CD4-positive, alpha-beta T cell treated with Interleukin-1 beta for 1 hour (primary cell): ENCODE measurements at places on chromosomes 3 and 15.
A peak's percentile ranks its signal among the peaks of the same experiment; 100 is the strongest.

DNA sequence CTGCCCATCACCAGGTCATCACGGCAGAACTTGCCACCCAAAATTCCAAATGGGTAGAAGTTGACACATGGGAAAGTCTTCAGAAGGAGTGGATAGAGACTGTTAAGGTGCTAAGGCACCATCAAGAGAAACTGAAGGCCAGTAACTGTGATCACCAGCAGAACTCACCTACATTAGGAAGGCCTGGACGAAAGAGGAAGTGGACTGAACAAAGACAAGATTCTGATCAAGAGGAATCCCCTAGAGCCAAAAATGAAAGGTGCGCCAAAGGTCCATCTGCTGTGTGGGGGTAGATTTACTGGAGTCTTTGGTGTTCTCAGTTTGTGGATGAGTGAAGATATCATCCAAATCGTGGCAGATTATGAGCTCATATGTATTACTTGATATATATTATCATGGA lies 46.3 kb upstream of the P3H2 start:
- DNase-seq: no peak

GRCh38 chr3:152499791-152500385 lies 231.2 kb downstream of the MBNL1 start:
- no peak for DNase-seq

DNA sequence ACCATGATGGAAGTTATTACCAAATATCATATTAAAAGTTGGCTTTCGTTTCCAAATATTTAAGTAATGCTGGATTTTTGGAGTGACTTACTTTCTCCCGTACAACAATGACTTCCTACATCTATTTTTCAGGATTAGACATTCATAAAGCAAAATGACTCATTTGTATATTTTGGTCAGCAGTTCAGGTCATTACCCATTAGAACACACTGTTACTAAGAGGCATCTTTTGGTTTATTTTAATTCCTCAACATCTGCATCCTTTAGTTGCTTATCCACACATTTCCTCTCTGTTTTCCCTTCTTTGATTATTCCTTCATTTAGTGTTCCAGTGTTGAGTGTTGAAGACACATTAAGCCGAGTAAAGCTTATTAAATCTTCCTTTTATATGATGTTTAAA lies 348.2 kb downstream of the NAALADL2 start:
- DNase-seq: no peak

DNA sequence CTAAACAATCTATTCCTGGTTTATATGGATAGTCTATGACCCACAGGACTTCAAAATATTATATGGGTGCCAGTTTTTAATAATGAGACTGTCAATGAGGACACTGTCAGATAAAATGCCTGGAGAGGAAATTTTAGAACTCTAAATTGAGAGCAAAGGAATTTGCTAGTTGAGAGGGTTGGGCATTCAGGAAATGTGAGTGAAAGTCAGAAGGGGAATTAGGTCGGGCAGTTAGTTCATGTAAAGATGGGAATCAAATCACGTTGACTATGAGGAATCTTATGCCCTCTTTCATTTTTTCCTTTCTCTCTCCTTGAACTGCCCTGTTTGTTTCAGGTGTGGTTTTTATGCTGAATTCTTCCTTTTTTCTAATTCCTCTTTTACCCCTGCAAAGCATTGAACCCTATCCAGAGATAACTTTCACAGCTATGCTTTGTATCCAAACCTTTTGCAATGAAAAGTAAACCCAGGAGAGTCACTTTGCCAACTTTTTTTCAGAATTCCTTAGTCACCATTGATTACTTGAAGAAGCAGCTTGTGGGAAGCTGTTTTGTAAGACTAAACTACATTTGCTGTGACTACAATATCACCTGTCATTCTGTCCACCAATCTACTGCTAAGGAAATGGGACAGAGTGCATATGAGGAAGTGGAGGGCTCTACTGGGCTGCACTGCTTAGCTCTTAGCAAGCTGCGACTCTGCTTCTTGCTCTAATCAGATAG lies 27.8 kb downstream of the CHP1 start:
- DNase-seq: no peak

DNA sequence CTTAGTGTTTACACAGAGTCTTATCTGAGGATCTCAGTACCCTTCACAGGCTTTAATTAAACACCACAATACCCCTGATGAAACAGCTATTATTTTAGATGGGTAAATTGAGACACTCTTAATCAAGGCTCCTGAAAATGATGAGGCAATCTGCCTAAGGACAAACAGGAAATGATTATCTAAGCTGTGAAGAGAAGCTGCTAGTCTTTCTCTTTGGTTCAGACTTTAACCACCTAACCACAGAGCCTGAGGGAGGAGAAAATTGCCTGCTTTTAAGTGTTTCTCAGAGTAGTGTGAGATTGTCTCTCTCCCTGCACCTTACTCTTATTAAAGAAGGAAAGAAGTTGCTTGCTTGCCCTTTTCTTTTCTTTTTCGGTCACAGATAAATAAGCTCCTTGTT lies 364.3 kb upstream of the ADAMTS9 start:
- DNase-seq: no peak

GRCh38 chr15:49308686-49309085 lies 114.4 kb upstream of the FGF7 start:
- DNase-seq: no peak

DNA sequence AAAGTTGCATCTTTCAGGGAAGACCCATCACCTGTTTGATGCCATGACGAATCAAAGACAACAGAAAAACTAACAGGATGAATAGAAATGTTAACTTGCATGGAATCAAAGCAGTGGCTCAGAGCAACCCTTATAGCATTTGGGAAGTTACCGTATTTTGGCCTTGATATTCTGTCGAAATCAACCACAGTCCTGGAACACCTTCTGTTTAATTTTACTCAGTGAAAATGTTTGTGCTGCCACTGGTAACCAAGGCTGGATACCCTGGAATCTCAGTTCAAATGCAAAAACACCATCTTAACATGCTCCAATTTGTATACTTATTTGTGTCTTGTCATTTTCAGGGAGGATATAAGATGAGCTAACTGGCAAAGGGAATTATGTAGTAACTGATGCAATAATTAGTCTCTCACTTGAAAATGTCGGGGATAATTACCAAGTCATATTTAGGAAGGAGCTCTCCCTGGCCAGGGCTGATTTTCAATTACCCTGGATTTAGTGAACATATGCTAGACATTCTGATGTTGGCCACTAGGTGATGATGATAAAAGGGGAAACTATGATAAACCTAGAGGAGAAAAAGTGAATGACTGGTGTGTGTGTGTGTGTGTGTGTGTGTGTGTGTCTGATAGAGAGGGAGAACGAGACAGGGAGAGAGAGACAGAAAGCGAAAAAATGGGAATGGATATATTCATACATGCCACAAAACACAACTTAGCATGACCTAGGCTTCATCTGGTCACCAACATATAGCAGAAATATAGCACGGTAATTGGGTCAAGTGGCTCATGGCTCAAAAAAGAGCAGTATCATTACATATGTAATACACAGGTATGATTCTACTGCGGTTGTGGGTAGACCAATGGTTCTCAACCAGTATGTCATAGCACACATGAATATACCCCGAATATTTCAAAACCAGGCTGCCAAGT lies 19.0 kb upstream of the PRICKLE2 start:
- DNase-seq: no peak

DNA sequence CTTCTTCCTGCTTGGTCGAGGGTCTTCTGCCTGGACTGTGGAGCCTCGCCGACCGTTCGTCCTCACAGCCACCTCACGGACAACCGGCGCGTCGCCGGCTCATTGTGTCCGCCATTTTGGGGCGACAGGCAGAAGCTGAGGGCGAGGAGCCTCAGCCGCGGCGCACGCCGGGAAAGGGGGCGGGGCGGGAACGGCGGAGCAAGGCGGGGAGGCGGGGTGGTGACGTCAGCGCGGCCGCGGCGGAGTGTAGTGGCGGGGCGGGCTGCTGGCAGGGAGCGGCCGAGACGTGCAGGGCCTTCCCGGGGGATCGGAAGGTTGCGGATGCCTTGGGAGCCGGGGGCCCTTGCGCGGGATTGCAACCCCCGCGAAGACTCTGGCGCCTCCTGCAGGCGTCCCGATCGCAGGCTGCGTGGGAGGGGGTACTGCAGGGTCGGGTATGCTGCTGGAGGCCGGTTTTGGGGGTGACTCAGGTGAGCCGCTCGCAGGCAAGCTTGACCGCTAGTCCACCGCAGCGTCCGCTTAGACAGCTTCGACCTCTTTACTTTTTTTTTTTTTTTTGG lies at the start of gene WDR82:
Gene WDR82 (minus strand): TSS at position 140 of the 560 bp plus-strand sequence. CDS start 288 bp downstream, outside the sequence.
- peak; percentile 96 for DNase-seq

GRCh38 chr15:41870689-41871081 lies 23.2 kb downstream of the SPTBN5 start:
- DNase-seq: peak; percentile 52

- no peak for DNase-seq
These were observed 141.7 kb downstream of the IL5RA start for GRCh38 chr3:2968475-2968874.

DNA sequence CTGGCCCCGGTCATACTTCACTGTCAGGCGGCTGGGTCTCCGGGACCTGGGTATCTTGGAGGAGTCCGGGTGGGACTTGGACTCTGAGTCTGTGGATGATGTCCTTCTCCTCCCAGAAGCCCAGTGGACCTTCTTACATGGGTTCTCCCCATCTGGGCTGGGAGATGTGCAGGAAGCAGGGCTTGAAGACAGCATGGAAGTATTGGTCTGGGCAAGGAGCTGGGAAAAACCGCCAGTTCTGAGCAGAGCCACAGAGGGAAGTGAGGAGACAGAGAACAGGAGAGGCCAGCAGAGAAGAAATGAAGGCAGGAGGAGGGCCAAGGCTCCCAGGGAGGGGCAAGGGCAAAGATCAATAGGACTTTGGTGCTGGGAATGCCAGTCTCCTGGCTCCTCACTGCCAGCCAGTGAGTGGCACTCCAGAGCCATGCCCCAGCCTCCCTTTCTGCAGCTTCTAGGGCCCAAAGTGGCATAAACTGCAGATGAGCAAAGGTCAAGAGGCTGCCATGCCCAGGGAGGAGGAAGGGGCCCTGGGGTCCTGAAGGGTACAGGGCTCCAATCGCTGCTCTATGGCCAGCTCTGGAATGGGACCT lies at the start of gene PPP1R14D:
Gene PPP1R14D (minus strand): TSS at position 262 of the 590 bp plus-strand sequence. CDS start 67 bp downstream, at position 195.
- DNase-seq: no peak

GRCh38 chr3:134427400-134428111 lies 53.3 kb upstream of the AMOTL2 start:
- no peak for DNase-seq

DNA sequence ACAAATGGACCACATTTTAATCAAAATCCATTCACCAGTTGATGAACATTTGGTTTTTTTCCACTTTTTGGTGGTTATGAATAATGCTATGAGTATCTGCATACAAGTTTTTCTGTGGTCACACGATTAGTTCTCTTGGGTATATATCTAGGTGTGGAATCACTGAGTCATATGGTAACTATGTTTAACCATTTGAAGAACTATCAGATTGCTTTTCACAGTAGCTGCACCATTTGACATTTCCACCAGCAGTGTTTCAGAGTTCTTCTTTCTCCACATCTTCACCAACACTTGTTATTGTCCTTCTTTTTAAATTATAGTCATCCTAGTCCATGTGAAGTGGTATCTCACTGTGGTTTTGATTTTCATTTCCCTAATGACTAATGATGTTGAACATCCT lies 33.3 kb upstream of the ATG7 start:
- DNase-seq: no peak

- DNase-seq: no peak
These were observed 33.6 kb downstream of the ADAMTS17 start for GRCh38 chr15:100308213-100308600.

DNA sequence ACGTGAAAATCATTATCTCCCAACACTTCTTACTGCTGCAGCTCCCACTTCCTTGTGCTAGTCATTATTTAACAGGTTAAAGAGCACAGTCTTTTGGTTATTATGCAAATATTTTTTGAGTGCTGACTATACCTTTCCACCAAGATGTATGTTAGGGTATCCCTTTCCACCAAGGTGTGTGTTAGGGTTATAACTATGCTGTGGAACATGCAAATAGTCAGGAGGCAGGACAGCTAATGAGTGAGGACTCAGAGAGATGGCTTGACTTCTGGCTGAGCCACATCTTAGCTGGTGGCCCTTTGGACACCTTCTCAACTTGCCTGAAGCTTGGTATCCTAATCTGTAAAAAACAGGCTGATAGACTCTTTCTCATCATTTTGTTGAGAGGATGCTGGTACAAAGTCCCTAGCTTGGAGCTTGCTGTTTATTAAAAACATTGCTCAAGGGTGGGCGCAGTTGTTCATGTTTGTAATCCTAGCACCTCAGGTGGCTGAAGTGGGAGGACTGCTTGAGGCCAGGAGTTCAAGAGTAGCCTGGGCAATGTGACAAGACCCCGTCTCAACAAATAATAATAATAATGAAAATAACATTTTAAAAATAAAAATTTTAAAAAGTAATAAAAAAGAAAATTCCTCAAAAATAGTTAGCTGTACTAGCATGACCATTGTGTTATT lies 160.5 kb upstream of the ADAMTS9 start:
- no peak for DNase-seq

- no peak for DNase-seq
These were observed 209.8 kb upstream of the THRB start for GRCh38 chr3:24704496-24704895.

- DNase-seq: no peak
These were observed 18.1 kb downstream of the PLXNB1 start for GRCh38 chr3:48411606-48412374.

DNA sequence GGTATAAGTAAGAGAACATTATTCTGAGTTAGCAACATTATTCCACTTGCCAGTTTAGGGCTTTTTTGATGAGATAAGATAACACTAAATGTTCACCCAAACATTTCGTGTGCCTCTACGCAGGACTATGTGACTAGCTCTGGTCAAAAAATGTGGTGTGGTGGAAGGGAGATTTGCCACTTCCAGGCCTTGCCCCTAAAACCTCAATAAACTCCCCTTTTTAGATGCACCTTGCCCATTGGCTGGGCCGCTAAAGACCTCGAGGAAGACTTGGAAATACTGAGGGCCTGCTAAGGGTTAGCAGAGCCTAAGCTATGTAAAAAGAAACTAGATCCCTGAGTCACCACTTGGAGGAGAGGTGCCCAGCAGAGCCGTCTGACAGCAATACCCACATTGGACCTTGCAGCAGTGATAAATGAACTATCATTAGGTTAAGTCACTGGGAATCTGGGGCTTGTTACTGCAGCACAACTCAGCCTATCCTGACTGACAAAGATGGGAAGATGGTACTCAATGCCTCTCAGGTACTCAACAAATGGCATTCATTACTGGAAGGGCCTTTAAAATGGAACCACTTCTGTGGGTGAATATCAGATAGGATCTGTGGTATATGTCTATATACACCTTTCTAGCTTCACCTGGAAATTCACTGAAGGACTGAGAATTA lies 331.5 kb upstream of the TLE3 start:
- no peak for DNase-seq

DNA sequence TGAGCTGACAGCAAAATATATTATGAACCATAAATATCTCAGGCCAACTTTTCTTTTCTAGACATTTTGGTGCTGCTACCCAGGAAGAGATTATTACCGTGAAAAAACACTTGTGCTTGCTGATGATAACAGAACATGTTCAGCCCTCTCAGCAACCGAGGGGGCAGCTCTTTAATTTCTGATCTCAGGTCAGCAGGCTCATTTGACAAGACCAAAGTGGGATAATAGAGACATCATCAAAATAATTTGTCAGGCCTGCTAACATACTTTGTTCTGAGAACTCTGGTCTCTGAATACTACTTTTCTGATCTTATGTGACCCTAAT lies 645.9 kb upstream of the KCNMB2 start:
- no peak for DNase-seq
